ENCODE measurements at places on chromosomes 1 and 21.

GRCh38 chr21:40562242-40563002, 284.5 kb downstream of the DSCAM start:
- no peak for DNase-seq

DNA sequence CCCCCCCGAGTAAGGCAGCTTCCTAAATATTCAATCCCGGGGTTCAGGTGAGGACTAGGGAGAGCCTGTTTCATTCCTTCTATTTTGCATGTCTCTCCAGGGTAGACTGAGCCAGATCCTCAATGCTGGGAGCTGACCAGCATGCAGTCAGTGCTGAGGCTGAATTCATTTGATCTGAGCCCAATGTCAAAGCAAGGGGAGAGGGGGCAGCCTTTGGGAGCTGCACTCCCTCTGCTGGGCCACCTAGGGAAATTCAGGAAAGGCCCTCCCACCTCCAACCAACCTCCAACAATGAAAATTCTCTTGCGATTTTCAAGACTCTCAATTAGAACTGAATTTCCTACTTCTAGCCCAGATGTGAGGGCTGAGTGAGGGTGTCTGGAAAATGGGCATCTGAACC, 371.2 kb downstream of the NPHP4 start:
- no peak for DNase-seq

GRCh38 chr21:25080661-25081060, 526.6 kb downstream of the MRPL39 start:
- DNase-seq = no peak

DNA sequence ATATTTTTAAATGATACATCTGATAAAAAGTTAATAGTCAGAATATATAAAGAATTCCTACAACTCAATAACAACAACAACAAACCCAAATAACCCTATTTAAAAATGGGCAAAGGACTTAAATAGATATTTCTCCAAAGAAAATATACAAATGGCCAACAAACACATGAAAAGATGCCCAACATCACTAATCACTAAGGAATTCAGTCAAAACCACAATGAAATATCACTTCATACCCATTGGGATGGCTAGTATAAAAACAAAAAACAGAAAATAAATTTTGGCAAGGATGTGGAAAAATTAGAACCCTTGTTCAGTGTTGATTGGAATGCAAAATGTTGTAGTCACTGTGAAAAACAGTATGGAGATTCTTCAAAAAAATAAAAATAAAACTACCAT, 184.8 kb upstream of the RAB4A start:
- no peak for DNase-seq

- no peak for DNase-seq
Measured at GRCh38 chr1:53754484-53755312, 15.7 kb upstream of the GLIS1 start.

DNA sequence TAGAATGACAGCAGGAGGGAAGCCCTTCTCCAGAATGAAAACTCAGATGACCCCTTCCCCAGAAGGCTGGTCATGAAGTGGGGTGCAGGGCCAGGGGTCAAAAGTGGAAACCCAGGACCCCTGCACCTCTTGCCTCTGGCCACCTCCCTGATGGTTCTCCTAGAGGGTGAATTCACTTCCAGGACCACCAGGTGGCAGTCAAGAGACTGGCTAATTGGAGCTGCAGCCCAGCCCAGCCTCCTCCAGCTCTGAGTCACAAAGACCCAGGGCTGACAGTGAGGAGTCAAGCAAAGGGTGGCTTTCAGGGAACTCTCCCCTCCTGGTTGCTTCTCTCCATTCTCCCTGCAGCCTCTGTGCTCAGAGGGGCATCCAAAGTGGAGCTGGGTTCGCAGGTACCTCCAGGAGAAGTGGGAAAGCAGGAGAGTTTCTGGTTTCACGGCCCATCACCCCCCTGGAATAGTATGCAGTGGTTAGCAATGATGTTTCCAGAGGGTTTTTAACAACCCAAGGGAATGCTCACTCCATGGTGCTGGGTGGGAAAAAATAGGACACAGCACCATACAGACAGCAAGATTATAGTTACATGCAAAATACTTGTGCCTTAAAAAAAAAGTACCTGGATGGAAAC, 6.1 kb upstream of the EPHB2 start:
- peak; percentile 65 for DNase-seq

GRCh38 chr21:36184545-36184944, 27.9 kb downstream of the DOP1B start:
- DNase-seq = no peak

GRCh38 chr1:108036796-108037562, 72.0 kb upstream of the VAV3 start:
- DNase-seq = no peak

DNA sequence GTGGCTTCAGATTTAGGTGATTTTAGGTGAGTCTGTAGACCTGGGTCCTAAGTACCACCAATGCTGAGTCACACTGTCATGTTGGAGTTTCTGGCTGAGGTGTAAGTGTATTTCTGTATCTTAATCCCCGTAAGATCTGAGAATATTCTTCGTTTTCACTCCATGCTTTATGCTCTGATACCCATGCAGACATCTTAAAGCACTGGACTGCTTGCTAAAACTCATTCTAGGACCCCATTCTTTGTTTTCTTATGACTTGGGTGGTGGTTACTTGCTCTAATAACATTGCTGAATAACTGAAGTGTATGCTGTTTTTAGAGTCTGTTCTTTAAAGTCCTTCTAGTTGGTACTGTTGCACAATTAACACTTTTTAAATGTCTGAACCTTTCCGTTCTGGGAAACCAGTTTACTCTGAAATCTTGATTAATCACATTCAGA, 36.6 kb downstream of the CDC42 start:
- DNase-seq = no peak

- no peak for DNase-seq
Measured at GRCh38 chr1:10833630-10834557, 37.4 kb upstream of the CASZ1 start.

DNA sequence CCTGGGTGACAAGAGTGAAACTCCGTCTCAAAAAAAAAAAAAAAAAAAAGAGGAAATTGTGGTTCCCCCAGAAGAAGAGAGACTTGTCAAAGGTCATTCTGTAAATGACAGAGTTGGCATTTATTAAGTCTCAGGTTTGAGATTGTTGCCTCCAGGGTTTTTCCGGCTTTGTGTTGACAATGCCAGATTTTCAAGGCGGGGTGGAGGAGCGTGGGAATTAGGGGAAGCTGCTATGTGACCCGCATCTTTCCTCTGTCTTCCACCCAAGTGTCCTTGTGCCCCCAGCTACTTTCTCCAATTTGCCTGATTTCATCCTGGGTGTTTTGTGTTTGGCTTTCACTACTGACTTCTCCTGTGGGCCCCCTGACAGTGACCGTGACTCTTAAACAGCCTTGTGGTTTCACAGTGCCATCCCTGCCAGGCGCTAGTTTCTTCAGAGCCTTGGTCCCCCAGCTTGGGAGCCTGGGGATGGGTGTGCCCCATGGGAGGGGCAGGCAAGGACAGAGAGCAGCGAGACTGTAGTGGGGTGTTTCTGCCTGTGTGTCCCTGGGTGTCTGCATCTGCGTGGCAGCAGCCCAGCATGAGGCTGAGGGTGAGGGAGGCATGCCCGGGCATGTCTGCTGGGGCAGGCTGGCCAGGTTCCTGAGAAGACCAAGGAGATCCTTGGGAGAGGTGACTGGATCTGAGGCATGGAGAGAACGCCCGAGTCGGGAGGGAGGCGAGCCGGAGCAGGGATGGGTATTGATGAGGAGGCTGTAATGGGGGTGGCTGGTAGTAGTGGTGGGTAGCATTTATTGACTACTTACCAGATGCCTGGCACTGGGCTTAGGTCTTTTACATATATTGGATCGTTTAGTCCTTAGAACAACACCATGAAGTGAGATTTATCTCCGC, 46.3 kb downstream of the IER5 start:
- no peak for DNase-seq

- DNase-seq = no peak
Measured at GRCh38 chr1:28236656-28237322, 865 bp downstream of the ATP5IF1 start.
